ENCODE measurements at places on chromosomes 16 and 17.
A peak's percentile ranks its signal among the peaks of the same experiment; 100 is the strongest.

GRCh38 chr17:47338026-47338425, 14.3 kb downstream of the EFCAB13 start:
- no peak for DNase-seq

GRCh38 chr16:50259334-50260205, 6.8 kb upstream of the ADCY7 start:
- DNase-seq, result no peak

GRCh38 chr16:9836118-9836736, 346.0 kb downstream of the GRIN2A start:
- DNase-seq, result no peak

GRCh38 chr17:67696347-67696746, 21.4 kb upstream of the NOL11 start:
- no peak for DNase-seq

DNA sequence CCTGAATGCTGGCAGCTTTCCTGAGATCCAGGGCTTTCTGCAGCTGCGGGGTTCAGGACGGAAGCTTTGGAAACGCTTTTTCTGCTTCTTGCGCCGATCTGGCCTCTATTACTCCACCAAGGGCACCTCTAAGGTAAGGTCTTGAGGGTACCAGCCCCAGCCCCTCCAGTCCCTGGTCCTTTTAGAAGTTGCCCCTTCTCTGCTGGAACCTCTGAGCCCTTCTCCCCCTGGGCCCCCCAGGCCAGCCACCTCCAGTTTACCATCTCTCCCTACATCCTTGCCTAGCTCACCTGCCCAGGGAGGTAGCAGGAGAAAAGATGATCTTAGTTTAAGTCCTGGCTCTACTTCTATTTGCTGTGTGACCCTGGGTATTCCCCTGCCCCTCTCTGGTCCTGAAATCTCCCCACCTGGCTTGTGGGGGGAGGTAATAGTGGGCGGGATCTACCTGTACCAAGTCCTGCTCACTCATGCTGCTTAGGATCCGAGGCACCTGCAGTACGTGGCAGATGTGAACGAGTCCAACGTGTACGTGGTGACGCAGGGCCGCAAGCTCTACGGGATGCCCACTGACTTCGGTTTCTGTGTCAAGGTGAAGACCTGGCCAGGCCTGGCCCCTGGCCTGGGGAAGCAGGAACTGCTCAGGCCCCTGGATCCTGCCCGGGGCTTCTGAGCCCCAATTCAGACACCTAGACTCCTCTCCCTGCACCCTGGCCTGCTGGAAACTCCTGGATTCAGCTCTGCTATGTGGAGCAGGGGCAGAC, 6.5 kb downstream of the GRB7 start:
- no peak for DNase-seq

DNA sequence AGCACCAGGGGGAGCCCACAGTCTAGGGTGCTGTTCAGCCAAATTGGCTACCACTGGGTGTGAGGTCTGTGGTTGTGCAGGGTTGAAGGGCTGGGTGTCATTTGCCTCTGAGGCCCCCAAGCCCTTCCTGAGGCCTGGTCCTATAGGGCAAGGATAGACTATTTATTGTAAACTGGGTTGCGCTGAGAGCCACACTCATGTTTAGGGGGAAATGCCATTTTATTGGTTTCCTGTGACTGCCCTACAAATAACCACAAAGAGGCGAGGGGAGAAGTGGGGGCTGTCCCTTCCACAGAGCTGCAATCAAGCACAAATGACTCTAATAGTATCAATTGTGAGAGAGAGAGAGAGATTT, 3.6 kb upstream of the ZCCHC14 start:
- DNase-seq, result no peak

DNA sequence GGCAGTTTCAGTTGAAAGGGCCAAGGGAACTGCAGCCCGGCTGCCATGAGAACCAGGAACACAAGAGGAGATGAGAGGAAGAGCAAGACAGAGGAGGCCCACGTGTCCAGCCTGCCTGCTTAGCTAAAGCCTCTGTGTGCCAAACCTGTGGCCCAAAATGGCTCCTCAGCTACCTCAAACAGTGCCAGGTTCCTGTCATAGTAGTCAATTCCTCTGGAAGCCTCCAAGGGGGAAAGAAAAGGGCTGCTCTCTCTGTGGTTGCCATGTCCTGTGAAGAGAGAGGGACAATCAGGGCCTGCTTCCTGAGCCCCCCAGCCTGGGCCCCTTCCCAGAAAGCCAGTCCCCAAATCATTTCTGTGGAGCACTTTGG, 5.2 kb downstream of the SLC12A4 start:
- DNase-seq, result no peak

GRCh38 chr17:48024149-48025039, 13.2 kb downstream of the COPZ2 start:
- DNase-seq, result no peak

DNA sequence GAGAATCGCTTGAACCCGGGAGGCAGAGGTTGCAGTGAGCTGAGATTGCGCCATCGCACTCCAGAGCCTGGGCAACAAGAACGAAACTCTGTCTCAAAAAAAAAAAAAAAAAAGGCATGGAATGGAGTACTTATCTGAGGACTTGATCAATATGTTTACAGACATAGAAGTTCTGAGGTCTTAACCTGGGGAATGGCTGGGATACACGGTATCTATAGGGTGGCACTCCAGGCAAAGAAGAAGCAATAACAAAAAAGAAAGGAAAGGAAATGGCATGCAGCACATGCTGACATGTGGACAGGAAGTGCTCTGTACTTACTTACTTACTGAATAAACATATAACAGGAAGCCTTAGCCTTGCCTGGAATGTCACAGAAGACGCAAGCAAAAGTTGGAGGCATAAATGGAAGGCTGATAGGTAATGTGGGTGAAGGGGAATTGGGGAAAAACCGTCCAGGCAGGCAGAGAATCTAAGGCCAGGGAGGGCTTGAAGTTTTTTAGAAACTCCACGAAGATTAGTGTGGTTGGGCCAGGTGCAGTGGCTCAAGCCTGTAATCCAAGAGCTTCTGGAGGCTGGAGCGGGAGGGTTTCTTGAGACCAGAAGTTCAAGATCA, 10.1 kb upstream of the SPOP start:
- no peak for DNase-seq

DNA sequence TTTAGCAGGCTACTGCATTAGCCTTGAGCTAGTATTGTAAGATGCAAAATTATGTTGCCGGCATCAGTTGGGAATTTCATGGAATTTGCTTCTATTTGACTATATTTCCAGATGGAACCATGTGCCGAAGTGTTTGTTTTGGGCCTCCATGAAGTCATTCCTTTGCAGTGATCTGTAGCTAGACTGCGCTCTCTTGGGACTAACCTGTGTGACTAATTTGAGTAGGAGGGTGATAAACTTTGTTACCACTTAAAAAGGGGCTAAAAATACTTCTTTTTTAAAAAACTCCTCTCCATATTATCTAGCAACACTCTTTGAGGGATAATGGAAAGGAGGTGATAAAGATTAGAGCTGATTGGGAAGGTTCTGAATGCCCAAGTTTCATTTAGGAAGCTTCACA, 166.8 kb upstream of the TBX2 start:
- DNase-seq, result no peak

DNA sequence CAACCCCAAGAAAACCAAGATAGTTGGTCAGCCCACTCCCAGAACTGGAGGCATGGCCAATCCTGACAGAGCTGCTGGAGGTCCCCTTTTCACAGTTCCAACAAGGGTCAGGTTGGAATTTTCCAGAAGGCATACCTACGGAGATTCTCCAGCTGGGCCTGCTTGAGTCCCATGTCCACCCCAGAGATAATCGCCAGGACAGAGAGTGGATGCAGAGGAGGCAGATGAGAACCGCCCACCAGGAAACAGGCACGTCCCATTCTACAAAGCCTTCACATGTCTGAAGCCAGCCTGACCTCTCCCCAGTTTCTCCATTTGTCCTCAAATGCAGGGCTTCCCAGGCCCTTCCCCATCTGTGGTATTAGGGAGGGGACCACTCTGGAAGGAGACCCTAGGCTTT, 47.4 kb upstream of the SMURF2 start:
- DNase-seq, result no peak

- peak; percentile 17 for DNase-seq
Measured at GRCh38 chr17:10772425-10773380, 31.2 kb downstream of the TMEM238L start.

DNA sequence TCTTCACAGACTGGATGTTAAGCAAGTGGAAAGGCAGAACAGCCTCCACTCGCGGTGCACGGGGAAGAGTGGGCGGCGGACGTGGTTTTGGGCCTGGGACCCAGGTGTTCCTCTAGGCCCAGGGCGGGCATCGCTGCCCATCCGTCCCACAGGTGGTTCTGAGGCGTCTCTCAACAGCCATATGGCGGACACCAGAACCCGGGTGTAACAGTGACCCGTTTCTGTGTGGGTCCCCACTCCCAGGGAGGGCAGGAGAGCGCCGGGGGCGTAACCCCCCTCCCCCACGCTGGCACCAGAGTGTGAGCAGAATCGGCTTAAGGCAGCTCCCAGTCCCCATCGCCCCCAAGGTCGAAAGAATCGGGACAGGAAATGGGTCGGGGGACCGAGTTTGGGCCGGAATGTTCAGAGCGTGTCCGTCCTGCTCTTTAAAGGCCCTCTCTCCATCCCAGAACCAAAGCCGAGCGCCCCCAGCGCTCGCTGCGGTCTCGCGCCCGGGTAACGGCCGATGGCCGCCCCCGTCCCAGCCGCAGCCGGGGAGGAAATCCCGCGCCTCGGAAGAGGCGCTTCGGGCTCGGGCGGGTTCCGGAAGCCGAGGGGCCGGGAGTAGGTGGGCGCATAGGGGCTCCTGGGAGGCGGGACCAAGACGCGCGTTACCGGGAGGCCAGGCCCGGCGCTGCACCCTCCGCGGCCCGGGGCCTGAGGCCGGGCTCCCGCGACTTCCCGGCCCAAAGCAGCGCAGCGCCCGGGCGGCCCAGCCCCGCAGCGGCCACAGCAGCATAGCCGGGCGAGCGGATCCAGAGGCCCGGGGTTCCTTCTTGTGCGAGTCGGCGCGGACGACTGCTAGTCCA, at the start of gene TK2:
TSS of gene TK2 (minus strand) at position 839 of the 848 bp plus-strand sequence. CDS start at position 778, 61 bp downstream.
- no peak for DNase-seq

- no peak for DNase-seq
Measured at GRCh38 chr16:47626246-47626645, 165.1 kb downstream of the PHKB start.

GRCh38 chr17:38628441-38628840, 22.7 kb upstream of the SRCIN1 start:
- DNase-seq, result no peak

DNA sequence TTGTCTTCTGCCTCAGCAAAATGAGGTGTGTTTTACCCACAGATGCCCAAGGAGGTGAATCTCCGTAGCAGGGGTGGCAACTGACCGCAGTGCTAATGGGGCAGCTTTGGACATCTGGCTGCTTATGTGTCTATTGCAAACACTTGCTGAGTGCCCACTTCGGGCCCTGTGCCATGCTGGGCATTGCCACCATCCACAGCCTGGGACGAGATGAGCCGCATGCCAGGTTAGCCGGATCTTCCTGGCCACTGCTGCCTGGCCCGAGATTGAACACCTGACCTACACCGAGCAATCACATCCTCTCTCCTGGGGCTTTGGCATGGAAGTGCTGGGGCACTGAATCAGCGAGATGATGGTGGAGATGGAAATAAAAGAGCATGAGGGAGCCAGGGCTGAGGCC, 238.7 kb downstream of the GSG1L start:
- DNase-seq, result no peak

DNA sequence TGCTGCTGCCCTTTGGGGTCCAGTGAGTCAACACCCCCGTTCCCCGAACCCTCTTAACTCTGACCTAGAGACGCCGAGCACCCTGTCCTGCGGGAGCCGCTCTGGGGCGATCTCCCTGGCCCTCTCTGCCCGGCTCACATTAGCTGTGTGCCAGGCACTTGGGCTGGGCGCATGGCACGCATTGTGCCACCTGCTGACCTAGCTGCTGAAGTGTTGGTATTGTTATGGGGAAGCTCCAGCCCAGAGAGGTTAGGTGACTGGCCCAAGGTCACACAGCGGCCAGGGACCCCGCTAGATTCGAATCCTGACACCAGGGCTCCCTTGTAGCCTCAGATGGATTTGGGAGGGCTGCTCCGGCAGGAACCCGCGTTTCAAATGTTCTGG, 1.1 kb downstream of the HSD17B1 start:
- no peak for DNase-seq

Data from keratinocyte (primary cell).